ENCODE measurements at places on chromosomes 2 and 18.

GRCh38 chr18:13220361-13220991, 1.9 kb downstream of the LDLRAD4 start:
- no peak for DNase-seq

GRCh38 chr2:36348721-36349120, 6.9 kb upstream of the CRIM1 start:
- no peak for DNase-seq

DNA sequence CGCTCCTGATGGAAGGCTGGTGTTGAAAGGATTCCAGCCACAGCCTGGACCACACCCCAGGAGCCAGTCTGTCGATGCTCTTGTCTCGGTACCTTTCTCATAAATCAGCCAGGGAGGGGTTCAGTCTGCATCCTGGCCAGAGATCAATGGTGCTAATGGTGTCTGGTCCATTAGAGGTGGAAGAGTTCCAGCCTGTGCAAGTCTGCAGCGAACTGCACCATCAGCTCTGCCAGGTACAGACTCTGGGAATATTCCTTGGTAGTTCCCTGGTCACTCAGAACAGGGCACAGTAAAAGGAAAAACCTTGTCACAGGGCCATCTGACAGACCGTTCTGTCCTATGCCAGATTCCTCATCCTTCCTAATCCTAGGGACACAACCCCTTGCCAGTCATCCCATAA, 164.3 kb downstream of the MTCL1 start:
- no peak for DNase-seq

DNA sequence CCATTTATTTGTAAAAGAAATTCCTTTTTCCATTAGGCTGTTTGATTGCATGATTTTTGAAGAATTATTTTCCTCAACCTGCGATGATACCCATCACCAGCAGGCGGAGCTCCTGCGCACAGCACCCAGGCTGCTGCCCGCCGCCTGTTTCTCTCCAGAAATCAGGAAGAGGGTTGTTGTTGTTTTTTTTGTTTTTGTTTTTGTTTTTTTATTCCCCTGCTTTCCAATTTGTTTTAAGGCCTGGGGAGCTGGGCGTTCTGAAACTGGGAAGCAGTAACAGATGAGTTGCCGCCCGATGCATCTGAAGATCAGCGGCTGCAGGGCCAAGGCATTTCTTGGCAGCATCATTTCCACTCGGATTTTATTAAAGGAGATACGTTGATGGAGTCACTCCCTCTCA, 132.1 kb downstream of the MBP start:
- peak; percentile 39 for DNase-seq

GRCh38 chr2:235770909-235771820, 277.3 kb downstream of the AGAP1 start:
- no peak for DNase-seq

DNA sequence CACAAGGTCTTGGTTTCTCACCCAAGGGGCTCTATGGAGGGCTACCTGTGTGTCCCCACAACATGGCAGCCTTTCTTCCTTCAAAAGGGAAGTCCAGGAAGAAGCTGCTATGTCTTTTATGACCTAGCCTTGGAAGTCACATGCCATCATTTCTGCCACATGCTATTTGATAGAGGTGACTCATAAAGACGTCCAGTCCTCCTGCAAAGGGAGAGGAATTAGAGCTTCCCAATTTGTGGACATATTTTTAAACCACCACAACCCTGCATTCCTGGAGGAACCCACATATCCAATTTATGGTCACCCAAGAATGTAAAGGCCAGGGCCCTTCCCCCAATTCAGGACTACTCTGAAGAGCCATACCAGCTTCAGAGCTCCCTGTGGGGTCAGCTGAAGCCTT, 246.2 kb downstream of the CYP26B1 start:
- no peak for DNase-seq

DNA sequence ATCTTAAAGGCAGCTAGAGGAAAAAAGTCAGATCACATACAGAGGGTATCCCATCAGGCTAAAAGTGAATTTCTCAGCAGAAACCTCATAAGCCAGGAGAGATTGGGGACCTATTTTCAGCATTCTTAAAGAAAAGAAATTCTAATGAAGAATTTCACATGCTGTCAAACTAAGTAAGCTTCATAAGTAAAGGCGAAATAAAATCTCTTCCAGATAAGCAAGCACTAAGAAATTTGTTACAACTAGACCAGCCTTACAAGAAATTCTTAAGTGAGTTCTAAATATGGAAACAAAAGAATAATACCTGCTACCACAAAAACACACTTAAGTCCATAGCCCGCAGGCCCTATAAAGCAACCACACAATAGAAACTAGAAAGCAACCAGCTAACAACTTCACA, 186.1 kb downstream of the ETAA1 start:
- DNase-seq = no peak

DNA sequence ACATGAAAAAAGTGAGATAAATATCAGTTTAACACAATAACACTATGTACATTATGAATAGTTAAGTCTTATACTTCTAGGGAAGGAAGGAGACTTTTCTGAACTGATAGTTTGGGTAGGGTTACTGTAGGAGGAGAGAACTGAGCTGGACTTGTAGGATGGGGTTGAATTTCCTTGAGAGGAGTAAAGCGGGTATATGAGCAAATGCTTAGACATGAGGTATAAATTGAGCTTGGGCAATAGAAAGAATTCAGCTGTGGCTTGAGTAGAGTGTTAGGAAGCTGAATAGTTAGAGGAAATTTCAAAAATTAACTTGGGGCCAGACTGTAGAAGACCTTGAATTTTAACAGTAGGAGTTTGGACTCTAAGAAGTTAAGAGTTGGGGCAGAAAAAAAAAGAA, 45.1 kb downstream of the LCLAT1 start:
- DNase-seq = no peak

DNA sequence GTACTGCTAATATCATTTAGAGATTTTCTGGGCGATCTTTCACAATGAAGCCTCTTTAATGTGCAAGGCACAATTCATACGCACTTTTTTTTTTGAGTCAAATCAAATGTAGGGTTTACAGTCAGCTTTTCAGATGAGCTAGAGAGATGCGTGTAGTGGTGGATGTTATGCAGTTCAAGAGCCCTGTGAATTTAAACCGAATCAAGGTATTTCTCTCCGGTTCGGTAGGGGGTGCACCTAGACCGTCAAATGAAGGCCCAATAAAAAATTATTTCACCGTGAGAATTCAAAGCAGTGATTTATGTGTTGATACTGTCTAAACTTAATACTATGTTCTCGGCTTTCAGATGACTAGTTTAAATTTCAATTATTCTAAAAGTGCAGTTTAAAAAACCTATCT, 1.1 kb downstream of the PTH2R start:
- DNase-seq = peak; percentile 69

DNA sequence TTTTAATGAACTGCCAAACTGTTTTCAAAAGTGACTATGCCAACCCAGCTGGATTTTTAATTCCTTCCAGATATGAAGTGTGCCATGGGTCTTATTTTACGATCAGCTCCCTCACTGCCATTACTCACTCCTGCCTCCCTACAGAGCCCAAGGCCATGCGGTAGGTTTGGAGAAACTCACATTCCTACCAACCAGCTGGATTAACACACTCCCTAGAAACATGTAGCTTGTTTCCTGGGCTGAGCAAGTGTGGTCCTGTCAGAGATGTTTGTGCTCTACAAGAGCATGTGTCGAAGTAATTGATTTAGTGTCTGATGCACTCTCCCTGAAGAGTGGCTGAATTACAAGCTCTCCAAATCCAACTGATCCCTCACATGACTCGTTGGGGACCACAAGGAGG, 82.5 kb downstream of the SPP2 start:
- peak; percentile 41 for DNase-seq

DNA sequence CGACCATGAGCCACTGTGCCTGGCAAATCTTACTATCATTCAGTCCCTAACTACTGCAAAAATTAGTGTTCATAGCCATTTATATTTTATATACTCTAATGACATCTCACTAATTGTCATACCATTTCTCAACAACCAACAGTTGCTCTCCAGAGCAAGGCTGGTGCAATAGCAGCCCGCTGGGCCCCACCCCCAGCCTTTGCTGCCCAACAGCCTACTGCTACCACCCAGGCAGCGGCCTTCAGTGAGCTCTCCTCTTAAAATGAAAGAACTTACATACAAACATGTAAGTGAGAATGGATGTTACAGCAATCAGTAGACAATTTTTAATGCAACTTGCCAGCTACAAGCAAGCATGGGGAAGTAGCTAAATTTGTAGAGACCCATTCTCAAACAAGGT, 90.5 kb downstream of the HNRNPLL start:
- DNase-seq = no peak

- DNase-seq = no peak
Measured at GRCh38 chr2:76667821-76668271, 854.3 kb downstream of the LRRTM4 start.

DNA sequence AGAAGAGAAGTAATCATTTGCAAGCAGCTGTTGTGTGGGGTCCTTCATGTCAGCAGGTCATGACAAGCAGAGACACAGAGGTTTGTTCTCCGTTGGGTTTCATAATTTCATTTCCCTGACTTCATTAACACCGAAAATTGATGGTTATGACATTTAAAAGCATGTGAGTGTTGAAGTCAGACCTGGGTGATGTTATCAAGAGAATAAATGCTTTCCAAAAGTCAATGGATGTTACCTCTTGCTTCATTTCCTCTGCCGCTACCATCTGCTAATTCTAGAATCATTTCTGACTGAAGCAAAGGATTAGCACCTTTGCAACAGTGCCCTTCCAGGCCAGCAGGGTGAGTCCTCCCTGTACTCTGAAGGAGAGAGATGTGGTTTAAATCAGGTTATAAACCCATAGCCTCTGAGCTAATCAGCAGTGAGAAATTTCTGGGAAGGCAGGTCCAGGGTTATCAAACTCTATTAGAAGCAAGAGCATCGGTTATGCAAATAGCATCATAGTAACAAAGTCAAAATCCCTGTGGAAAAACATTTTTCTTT, 446.2 kb downstream of the PIK3C3 start:
- DNase-seq = no peak

DNA sequence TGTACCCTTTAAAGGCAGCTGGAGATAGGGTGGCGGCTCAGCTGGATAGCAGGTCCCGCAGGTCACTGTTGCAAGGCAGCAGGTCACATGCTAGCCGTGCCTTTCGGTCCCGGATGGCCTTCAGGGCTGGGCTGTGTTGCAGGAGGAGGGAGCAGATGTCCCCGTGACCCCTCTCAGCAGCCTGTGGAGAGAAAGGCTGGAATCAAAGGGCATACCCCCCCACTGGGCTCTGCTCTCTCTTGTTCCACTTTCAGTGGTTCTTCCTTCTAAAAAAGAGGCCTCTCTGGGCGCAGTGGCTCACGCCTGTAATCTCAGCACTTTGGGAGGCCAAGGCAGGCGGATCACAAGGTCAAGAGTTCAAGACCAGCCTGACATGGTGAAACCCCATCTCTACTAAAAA, 4.4 kb upstream of the ANKRD23 start:
- no peak for DNase-seq

- no peak for DNase-seq
Measured at GRCh38 chr2:62437785-62438184, 68.2 kb downstream of the TMEM17 start.

GRCh38 chr18:50793641-50794565, 25.9 kb downstream of the MRO start:
- no peak for DNase-seq

DNA sequence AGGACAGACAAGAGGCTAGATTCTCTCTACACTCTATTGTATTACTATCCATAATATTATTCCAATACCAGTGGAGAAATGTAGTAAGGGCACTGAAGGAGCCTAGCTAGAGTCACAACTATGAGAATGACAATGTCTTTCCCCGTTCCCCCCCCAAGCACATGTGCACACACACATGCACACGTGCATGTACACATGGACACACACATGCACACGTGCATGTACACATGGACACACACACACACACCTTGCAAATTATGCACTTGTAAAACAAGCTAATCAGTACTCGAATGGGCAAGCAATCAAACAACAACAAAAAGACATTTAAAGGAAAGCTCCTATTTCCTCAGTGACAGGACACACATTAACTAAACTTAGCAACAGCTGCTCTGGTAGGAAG, 65.2 kb downstream of the INSIG2 start:
- no peak for DNase-seq

GRCh38 chr18:13612196-13612997, 114.0 kb downstream of the FAM210A start:
- DNase-seq = peak; percentile 60

DNA sequence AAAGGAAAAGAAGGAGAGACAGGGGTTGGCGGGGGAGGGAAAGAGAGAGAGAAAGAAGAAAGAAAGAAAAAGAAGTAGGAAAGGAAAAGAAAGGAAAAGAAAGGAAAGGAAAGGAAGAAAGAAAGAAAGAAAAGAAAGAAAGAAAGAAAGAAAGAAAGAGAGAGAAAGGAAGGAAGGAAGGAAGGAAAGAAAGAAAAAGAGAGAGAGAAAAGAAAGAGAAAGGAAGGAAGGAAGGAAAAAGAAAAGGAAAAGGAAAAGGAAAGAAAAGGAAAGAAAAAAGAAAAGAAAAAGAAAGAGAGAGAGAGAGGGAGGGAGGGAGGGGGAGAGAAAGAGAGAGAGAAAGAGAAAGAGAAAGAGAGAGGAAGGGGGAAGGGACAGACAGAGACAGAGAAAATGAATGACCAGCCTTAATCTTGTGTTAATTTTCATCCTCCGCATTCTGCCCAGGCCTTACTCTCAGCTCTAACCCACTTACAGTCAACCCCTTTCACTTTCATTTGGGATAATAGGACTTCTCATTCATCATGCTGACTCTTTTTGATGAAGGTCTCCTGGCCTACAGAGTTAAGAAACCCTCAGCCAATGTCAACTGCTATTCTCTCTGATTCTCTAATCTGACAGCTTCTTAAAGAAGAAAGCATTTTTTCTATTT, 207.3 kb downstream of the SUCLG1 start:
- DNase-seq = no peak

DNA sequence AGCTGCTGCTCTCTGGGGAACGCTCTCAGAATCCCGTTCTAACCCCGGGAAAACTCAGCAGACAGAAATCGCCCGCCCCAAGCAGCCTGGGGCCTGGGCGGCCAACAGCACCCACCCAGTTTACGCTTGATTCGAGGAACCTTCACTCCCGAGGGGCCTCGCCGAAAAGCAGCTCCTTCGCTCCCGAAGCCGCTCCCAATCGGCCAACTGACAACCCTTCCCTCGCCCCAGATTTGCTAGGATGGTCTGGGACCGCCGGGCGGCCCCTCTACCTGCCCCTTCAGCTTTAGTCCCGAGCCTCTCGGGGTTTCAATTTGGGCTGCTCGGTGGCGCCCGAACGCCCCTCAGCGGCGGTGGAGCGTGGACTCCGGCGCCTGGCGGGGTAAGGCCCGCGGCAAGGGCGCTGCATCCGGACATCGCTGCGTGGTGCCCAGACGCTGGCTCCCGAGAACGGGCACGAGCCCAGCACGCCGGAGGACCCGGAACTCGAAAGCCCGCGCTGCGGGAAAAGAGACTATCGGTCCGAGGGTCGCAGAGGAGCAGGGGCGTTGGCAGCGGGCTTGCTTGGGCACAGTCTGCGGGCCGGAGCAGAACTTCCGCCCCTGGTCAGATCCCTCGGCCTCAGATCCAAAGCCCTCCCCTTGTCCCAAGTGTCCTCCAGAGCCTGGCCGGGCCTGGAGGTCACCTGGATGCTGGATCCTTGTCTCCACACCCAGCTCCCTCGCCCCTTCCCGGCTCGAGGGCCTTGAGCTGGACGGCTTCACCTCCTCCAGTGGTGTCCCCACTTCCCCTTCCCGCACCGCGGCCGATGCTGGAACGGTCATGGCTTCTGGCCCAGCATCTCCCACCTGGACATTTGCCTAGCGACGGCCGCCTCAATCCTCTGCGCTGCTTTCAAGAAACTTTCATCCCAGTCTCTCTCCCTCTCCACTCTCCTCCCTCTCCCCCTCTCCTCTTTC, 3.0 kb upstream of the OTX1 start:
- no peak for DNase-seq

Data from NCI-H1417 (cell line).